ENCODE measurements at places on chromosomes 3 and 15.

DNA sequence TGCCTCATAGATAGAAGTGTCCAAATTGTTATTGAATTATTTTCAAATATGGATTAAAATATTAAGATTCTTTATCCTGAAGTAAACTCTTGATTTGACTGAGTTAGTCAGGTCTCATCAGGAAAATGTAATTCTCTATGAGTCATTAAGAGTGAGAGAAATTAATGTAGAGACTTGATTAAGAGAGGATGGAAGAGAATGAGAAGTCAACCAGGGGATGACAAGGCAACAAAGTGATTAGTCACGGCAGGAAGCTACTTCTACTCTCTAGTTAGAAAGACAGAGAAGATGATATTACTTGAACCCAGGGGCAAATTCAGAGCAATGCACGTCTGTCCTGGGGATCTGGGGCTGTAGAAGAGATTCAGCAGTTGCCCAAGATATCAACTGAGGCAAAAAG is 202.5 kb downstream of the LSAMP start:
- DNase-seq = no peak

DNA sequence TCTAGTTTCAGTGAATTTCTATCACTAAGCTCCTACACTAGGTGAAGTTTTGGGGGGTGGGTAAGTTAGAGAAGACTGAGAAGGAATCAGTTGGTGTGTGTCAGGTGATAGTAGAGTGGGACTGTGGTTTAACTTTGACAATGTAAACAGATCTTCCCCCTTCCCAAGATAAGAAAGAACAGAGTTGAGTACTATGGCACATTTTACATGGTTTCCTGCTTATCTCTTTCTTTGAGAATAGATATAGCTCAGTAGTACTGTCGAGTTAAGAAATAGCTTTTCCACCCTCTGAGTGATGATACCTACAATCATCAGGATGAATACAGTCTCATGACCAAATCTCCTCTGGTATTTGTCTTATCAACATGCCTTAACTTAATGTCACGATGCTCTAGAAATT is 42.8 kb downstream of the GAP43 start:
- DNase-seq = no peak

GRCh38 chr3:10547841-10548783 is 42.7 kb upstream of the ATP2B2 start:
- no peak for DNase-seq

DNA sequence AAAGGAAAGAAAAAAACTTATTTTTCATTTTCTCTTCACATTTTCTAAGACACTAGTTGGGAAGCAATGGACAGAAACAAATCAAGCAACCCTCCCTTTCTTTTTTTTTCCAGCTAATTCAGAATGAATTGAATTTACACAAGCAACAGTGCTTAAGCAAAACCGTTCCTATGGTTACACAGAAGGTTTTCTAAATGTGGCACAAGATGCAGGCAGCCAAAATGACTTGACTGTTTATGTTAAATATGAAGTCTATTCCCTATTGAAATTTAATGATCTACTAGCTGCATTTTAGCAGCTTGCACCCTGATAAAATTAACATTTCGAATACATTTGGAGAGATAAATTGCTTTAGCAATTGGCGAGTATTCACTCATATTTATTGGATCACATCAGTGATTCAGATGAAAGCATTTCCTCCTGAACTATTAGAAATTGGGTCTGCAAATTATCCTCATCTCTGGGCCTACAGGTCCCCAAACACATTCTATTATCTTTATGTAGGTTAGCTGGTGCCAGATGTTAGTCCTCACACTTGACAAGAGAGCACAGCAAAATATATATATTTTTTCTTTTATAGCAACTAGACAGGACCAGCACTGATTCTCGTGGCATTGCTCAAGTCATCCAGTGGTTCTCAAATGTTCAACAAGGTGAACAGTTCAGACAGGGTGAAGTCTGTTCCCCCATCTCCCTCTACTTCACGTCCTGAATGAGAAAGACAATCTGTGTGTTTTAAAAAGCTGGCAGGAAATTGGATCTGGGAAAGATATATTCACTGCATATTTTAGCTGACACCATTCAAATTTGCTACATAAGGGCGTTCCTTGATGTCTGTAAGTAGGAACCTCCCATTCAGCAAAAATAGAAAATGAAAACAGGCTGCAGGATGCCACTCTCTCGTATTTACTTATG is 463.6 kb upstream of the KCNMB2 start:
- DNase-seq = no peak

- DNase-seq = no peak
These were observed 35.7 kb upstream of the PCSK6 start for GRCh38 chr15:101525087-101525669.

- no peak for DNase-seq
These were observed 2.5 kb downstream of the CLCN2 start for GRCh38 chr3:184358921-184359350.

GRCh38 chr15:40722934-40723333 is 28.0 kb downstream of the RAD51 start:
- no peak for DNase-seq

DNA sequence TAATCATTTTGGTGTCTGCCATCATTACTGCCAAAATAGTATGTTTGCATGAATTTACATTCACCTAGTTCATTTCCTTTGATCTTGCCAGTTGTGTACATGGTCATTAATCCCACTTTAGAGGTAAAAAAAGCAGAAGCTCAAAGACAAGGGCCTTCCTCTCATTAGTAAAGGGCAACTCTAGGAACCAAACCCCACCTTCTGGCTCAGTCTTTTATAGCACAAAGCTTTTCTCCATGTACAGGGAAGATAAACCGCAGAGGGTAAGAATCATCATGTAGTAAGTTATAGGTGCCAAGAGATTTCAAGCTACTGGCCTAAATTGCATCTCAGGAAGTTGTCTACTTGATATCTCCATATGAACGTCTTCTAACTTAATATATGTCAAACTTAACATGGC is 19.3 kb upstream of the SPG21 start:
- DNase-seq = no peak

DNA sequence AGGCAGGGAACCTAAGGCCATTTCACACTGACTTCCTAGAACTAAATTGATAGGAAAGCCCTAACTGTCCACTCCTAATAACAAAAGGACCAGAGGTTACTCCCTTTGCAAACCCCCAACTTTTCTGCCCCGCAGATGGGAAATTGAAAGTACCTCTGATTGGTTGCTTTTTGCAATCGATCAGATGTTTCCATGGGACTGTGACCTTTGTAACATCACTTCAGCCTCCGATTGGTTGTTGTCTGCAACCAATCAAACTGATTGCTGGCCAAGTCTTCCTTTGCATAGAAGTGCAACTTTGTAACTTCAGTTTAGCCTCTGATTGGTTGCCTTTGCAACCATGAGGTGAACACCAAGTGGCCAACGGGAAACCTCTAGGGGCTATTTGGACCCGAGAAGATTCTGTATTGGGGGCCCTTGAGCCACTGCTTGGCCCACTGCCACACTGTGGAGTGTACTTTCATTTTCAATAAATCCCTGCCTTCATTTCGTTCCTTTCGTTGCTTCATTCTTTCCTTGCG is 11.3 kb upstream of the KNL1 start:
- no peak for DNase-seq

- DNase-seq = no peak
These were observed 6.2 kb downstream of the CD200 start for GRCh38 chr3:112339134-112339533.

GRCh38 chr3:42369304-42369703 is 41.1 kb downstream of the LYZL4 start:
- no peak for DNase-seq

- DNase-seq = no peak
These were observed 263.1 kb upstream of the DNAJC19 start for GRCh38 chr3:181252631-181253030.

DNA sequence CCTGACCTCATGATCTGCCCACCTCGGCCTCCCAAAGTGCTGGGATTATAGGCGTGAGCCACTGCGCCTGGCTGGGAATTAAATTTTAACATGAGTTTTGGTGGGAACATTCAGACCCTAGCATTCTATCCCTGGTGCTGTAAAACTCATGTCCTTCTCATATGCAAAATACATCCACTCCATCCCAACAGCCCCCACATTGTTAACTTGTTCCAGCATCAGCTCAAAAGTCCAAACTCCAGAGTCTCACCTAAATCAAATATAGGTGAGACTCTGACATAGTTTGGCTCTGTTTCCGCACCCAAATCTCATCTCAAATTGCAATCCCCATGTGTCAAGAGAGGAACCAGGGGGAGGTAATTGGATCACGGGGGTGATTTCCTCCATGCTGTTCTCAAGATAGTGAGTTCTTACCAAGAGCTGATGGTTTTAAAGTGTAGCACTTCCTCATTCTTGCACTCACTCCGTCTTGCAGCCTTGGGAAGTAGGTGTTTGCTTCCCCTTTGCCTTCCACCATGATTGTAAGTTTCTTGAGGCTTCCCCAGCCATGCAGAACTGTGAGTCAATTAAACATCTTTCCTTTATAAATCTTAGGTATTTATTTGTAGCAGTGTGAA is 96.2 kb upstream of the PLCL2 start:
- DNase-seq = no peak

GRCh38 chr3:4394048-4394447 is 73.0 kb downstream of the SUMF1 start:
- no peak for DNase-seq

DNA sequence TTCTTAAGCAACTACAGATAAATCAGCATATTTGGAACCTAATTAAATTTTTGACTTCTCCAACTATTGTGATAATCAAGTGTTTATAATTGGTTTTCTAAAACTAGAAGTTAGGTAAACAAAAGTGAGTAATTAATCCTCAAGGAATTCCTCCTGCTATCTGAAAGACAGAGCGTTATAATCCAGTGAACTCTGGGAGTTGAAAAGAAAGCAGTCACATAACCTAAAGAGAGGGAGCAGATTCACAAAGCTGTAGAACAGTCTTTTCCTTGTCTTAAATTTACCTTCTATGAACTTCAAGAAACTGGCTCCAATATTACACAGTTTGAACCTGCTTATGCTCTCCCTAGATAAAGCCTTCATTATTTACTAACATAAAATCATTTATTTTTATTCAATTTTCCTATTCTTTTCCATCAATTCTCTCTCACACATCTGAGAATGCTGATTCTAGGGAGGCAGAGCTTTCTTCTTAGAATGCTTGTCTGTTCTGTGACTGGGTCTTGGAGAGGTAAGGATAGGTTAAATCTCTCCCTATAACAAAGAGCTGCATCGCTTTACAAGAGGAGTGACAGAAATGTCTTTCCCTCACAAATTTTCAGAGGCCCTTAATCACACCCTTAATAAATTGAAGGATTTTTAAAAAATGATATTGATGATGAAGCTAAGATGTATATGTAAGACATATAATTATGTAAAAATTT is 132.8 kb downstream of the TUSC7 start:
- DNase-seq = no peak

Measured in stimulated activated CD4-positive, alpha-beta T cell treated with anti-CD3 and anti-CD28 coated beads, Interleukin-1b, Interleukin-23, amount 100 ng/mL, for 1 hour (primary cell).